ENCODE measurements at places on chromosomes 11 and 22.

DNA sequence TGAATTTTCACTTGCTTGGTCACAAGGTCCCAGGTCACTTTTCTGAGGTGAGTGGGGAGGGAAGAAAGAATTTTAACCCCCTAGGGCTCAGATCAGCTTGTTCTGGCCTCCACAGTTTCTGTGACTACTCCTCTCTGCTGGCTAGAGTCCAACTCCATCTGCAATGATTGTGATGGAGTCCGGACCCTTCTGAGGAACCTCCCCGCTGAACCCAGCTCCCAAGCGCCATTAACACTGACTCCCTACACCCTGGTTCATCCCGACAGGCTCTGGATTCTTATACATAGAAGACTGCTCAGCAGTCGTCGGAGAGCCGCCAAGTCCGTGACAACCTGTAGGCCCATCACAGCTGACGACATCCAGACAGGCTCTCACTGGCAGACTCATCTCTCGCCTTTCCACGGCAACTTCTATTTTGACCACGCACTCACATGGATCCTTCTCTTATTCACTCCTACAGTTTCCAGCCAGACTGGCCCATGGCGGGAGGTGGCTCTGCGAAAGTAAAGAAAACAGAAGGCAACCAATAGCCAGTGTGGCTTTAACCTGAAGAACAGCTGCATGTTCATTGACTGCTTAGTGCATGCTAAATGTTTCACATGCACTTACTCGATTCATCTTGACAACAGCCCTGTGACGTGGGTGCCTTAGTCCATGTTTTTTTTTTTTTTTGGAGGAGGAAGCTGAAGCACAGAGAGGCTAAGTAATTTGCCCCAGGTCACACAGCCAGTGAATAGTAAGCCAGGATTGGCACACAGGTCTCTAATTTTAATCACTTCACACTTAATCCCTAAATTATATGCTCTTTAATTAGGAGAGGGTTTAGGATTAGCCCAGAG lies 68.0 kb upstream of the PRDM11 start:
- no peak for DNase-seq

DNA sequence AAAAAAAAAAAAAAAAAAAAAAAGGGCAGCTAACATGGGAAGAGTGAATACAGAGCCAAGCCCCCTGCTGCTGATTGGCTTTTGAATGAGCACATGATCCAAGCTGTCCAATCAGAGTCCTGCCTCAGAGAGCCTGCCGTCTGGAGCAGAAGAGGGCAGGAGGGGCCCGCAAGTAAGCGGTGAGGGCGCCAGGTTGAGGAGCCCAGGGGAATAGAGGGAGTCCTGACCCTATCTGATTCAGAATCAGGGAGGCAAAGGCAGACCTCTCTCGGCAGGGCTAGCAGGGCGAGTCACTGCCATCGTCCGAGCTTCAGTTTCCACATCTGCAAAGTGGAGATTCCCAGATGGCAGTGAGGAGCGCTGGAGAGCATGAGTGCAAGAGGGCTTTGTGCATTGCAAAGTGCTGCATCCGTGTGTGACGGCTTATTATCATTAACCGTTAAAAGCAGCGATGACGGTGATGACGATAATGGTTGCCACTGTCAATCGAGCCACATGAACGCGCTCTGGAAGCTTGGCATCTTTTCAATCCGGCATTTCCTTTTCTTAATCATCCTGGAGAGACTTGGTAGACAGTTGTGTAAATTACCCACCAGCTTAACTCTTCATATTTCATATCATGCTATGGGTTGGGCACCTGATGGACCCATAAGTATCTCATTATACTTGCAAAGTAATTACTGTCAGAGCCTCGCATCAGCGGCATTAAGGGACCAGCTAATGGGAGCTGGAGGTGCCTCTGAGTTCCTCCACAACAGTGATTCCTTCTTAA lies 68.6 kb upstream of the ATXN10 start:
- DNase-seq = no peak

DNA sequence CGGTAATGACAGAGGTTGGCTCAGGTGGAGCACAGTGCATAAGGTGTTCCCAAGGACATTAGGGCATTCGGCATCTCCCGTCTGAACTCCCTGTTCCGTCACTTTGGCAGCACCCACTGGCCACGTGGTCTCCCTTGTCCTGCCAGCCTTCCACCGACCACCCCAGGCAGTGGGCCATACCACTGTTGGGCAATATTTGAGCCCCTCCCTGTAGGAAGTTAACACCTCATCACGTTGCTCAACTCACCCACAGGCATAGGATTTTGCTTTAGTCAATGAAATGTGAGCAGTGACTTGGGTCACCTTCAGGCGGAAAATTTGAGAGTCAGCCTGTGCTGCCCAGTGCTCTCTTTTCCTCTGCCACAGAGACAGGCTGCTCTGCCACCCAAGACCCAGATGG lies 44.0 kb downstream of the SERPINH1 start:
- DNase-seq = no peak

GRCh38 chr11:9301720-9302119 lies 12.7 kb downstream of the TMEM41B start:
- DNase-seq = no peak

DNA sequence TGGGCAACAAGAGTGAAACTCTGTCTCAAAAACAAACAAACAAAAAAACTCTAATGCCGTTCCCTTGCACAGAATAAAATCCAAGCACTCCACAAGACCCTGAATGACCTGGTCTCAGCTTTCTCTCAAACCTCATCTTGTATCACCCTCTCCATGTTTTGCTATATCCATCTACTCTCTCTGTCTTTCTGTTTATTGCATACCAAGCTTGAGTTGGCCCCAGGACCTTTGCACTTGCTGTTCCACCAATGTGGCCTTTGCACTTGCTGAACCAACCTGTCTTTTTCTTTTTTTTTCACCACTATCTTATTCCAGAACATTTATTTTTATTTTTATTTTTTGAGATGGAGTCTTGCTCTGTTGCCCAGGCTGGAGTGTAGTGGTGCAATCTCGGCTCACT lies 2.0 kb upstream of the L3MBTL2 start:
- no peak for DNase-seq

- no peak for DNase-seq
Observed at GRCh38 chr11:65404210-65404609, 17.8 kb downstream of the FRMD8 start.

DNA sequence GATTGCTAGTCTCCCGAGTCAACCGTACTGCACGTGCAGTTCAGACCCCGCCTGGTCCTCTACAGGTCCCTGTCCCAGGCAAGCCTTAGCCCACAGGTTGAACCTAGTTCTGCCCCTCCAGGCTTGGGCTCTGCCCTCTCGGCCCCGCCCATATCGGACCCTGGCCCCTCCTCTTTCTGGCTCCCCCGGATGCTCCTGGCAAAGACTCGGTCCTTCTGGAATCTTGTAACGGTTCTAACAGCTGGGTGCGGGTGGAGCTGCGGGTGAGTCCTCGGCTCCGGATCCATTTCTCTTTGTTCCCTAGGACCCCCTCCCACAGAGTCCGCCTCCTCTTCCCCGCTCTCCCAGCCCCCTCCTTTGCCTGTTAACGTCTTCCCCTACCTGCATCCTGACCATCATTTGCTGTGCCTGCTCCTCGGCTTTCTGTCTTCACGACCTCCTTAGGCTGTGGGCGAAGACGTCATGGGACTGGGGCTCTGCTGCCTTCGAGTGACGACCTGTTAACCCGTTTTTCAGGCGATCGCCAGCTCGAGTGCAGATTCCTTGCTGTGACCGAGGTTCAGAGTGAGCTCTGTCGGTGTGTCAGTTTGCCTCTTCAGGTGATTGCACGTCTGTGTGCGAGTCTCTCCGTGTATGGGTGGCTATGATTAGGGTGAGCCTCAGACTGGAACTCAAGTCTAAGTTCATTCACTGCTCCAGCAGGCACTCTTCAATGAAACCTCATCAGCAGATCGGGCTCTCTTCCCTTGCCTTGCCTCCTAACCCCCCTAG lies at the start of gene DNHD1:
Gene DNHD1 (plus strand): TSS at position 212 of the 771 bp plus-strand sequence. CDS start 936 bp downstream, outside the sequence.
- no peak for DNase-seq

DNA sequence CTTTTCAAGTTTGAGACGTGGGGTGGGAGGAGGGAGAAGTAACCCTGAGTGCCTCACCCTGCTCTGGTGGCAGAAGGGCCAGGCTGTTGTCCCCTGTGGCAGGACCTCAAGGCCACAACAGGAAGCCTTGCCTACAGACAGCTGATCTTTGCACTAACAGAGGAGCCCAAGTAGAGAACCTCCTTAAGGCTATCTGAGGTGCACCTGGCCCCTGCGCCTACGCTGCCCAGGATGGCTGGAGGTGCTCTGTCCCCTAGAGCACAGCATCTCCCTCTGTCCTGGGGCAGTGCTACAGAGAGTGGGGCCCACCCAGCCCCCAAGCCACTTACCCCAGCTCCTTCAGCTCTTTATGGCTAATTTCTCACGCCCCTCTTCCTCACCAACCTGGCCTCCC lies 27.0 kb downstream of the MYO7A start:
- no peak for DNase-seq

- DNase-seq = no peak
Observed at GRCh38 chr11:830295-831117, 2.2 kb upstream of the CD151 start.

DNA sequence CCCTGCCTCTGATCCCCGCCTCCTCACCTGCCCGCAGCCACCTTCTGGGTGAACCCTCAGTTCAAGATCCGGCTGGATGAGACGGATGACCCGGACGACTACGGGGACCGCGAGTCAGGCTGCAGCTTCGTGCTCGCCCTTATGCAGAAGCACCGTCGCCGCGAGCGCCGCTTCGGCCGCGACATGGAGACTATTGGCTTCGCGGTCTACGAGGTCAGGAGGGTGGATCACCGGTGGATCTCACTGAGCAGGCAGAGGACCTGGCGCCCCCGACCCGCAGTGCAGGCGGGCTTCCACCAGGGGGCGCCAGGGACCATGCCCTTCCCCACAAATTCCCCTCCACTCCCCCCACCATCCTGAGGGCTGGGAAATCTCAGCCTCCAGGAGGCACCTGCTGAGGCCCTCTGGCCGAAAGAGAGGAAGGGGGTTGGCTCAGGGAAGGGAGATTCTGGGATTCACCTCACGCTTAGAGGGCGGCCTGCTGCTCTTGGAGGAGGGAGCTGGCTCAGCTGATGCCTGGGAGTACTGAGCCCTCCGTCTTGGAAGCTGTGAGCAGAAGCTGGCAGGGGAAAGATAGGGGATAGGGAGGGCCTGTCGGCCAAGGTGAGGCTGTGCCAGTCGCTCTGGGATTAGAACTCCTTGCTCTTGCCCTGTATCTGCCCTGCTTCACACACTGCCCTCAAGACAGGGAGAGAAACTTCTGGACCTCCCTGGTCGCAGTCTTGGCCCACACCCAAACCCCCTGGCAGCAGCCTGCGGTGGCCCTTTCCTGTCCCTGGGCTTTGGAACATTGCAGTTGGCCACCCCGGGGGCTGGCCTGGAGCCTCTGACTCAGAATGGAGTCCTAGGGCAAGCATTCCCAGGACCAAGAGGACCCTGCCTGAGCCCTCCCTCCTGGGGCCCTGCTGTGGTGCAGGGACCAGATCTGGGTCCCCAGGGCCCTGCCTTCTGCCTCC lies 23.2 kb downstream of the CAPN1 start:
- DNase-seq = no peak

DNA sequence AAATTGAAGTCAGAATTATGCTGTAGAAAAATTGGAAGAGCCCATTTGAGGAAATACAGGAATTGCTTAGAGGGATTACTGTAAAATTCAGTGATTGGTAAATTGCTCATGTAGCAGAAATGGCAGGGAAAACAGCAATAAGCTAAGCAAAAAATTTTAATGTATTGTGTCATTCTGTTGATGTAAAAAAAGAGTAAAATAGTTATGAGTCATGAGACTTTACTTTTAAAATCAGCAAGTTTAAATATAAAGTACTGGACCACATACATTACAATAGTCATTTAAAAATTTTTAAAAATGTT lies 10.4 kb downstream of the PDHX start:
- DNase-seq = no peak

- no peak for DNase-seq
Observed at GRCh38 chr11:16347928-16348685, 8.2 kb downstream of the SOX6 start.

DNA sequence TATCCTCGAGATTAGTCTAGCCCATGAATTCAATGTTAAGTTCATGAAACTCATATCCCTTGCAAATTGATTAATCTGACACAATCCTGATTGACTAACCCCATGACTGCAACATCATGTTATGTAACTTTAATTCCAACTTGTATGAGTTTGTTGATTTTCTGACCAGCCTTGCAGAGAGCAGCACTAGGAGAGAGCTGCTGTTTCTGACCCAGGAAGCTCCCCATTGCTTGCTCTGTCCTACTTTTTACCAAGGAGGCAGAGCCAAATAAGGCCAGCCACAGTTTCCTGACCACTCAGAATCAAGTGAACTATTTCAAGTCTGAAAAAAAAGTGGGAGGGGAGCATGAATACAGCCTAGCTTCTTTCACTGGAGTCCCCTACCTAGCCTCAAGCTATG lies 13.2 kb downstream of the MPZL3 start:
- no peak for DNase-seq

DNA sequence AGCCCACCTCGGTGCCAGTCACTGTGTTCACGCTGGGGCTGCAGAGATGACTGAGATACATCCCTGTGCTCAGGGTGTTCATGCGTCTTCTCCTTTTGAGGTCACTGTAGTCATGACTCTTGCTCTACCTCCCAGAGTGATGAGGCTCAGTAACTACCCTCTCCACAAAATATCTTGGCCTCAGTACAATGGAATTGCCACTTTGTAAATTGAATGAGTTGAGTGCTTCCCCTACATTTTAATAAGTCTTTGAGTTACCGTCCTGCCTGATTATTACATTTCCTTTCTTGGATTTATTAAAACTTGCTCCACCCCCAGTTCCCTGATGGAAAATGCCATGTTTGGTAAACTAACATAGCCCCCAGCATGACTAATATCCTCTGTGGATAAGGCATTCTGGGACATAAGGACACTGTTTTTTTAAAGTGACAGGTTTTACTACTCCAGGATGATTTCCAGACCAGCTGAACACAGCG lies 15.9 kb downstream of the PRSS23 start:
- DNase-seq = no peak

- DNase-seq = no peak
Observed at GRCh38 chr11:80122211-80122610, 681.4 kb upstream of the TENM4 start.

DNA sequence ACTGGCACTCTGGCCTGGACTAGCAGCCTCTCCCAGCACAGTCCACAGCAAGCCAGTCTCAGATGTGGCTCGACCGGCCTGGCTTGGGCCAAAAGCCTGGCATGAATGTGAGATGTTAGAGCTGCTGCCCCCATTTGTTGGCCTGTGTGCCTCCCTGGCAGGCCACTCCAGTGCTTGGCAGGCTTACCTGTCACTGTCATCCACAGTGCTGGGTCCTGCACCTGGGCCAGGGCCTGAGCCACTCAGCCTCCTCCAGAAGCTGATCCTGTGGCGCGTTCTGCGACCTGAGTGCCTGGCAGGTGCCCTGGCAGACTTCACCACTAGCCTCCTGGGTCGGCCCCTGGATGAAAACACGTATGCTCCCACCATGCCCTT lies 36.1 kb downstream of the RRP8 start:
- DNase-seq = no peak

GRCh38 chr11:104015649-104016415 lies 20.6 kb upstream of the DDI1 start:
- DNase-seq = no peak

DNA sequence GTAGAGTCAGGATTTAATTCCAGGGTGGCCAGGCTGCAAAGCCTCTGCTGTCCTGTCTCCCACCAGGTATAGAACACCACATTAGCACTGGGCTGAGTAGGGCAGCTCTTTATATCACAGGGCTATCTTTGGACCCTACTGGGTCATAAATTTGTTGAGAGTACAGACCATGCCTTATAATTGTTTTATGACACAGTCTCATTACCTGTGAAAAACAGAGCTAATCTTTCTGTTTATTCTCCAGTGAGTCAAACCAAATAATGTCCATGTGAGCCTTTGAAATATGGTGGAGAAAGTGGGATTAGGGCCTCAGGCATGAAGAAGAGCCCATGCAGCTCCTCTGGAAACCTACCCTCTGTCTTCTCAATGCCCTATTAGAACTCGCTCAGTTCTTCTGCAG lies 49.6 kb upstream of the KIRREL3 start:
- DNase-seq = no peak
